ENCODE measurements at places on chromosomes 2 and 18.

DNA sequence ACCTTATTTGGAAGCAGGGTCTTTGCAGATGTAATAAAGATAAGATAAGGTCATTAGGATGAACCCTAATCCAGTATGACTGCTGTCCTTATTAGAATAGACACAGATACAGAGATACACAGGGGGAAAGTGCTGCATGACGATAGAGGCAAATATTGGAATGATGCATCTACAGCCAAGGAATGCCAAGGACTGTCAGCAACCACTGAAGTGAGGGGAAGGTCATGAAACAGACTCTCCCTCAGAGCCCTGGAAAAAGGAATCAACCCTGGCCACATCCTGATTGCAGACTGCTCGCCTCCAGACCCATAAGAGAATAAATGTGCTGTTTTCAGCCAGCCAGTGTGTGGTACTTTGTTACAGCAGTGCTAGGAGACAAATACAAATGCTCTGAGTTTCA, 14.8 kb downstream of the TMEM237 start:
- no peak for DNase-seq

GRCh38 chr2:5352286-5352685, 339.9 kb upstream of the SOX11 start:
- DNase-seq = no peak

DNA sequence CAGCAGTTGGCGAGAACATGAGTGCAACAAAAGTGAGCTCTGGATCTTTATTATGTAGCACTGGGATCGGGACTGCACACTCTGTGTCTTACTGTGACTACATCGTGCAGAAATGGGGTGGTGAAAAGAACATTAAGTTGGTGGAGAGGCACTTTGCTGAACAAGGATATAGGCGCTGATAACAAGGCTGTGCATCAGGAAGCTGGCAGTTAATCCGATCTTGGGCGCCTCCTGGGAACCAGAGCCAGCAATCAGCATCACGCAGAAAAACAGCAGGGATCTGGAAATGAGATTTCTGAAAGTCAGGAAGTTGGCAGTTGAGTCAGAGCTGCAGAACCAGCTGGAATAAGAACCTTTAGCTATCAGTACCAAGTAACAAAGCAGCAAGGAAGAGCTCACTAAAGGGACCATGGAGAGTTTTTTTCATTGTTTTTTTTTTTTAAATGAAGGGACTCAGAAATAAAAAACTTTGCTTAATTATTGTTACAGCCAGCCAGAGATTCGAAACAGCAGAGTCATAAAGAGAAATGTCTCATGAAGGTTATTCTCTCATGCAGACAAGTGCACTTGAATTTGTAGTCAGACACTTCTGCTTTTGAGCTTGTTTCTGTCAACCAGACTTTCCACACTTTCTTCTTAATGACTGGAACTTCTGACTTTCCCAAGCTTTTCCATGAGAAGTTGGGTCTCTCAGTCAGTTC, 22.8 kb upstream of the MYO3B start:
- DNase-seq = peak; percentile 90

DNA sequence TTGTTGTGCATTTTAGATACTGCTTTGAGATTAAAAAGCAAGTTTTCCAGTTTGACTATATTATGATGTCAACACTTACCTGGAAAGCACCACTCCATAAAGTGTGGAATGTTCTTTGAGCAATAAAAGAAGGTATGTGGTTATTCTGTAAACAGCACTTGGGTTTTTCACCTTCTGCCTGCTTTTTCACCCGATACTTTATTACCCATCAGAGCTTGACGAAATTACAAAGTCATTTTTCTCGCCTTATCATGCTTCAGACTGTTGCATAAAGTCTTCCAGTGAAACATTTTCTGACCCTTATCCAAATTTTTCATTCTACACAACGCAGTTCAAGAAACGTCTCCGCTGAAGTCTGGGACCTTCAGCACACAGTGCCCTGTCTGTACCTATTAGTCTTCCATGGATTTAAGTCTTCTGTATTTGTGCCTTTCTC, 25.2 kb downstream of the CAB39 start:
- DNase-seq = no peak

DNA sequence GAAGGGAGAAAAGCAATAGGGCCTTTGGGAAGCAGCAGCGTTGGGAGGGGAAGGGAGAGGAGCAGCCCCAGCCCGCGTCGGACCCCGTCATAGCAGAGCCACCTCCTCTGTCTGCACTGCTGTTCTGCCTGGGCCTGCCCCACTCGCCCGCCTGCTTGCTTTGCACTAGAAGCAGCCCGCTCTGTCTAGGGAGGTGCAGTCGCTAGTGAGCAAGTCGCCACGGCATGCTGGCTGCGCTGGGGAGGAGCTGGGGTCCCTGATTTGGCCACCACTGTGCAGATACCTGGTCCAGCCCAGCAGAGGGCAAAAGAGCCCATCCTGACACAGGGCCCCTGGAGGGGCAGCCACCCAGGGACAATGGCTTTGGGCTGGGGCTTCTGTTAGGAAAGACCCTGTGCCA, 8.0 kb upstream of the TMEM214 start:
- no peak for DNase-seq

DNA sequence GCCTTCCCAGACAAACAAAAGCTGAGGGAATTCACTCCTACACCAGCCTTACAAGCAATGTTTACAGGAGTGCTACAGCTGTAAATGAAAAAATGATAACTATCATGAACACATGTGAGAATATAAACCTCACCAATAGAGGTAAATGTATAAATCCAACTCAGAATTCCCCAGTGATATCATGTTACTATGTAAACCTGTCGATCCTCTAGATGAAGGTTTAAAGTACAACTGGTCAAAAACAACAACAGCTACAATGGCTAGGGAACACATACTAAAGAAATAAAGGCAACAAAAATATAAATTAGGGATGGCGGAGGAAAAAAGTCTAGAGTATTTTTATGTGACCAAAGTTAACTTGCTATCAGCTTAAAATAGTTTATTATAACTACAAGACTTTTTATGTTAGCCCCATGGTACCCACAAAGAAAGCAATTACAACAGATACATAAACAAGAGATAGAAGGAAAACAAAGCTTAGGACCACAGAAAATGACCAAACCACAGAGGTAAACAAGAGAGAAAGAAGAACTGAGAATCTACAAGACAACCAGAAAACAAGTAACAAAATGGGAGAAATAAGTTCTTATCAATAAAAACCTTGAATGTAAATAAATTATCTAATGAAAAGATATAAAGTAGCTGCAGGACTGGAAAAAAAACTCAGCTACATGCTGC, 8.3 kb downstream of the CERKL start:
- DNase-seq = no peak

DNA sequence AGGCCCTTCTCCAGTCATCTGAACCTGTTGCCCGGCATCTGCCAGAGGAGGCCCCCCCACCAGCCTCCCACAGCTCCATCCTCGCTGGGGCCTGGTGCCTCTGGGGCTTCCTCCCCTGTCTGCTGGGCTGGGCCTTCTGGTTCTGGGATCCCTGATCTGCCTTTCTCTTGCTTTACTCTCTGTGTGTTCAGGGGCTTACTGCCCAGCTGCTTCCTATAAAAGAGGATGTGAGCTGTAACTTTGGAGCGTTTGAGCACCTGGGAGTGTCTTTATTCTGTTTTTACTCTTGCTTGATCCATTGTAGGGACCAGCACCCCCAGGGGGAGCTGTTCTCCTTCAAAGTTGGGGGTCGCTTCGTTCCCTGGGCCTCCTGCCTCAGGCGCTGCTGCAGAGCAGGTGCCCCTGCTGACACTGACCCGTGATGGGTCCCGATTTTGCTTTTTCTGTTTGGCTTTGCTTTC, 23.1 kb upstream of the FAHD2A start:
- no peak for DNase-seq

DNA sequence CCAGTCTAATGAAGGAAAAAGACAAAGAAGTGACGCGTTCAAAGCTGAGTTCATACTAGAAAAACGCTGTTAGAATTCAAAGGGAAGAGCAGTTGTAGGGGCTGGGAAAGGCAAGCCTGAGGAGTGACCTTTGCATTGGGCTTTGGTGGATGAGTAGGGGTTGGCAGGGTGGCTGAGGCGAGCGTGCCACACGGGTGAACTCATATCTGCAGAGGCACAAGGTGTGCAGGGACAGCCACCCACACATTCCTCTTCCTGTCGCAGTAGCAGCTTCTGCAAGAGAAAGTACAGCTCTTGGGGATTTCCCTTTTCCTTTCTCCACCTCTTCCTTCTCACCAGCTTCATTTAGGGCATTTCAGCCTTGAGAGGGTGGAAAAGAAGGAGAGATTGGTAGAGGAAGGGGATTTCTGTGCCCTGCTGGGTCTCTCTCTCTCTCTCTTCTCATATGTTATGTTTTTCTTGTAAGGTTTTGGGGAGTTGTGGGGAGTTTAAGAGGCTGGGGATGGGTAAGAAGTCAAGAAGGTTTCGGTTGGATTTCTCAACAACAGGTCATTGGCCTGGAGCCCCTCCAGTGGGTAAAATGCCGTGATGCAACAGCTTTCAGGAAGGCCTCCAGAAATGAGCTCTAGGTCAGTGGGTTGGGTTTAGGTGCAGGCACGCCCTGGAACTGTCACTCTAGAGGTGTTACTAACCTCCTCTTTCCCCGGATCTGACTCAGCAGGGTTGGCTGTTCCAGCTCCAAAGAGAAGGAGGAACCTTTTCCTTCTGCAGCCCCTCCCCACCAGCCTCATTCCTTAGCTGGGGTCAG, 40.1 kb downstream of the ODC1 start:
- no peak for DNase-seq

DNA sequence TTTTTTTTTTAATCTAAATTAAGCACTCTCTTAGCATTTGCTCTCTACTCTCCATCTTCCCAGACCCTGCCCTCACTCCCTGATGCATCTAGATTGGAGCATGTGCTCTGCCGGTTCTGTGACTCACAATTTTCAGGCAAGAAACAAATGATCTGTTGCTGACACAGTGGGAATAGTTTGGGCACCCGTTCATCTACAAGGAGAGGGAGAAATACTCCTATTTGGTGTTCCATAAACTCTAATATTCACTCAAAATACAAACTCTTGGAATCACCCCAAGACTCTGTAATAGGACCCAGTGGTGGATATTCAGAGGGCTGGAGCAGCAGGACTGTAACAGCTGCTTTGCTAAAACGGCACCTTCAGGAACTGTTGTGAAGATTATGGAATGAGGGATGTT, 37.1 kb upstream of the LINC00305 start:
- DNase-seq = no peak

DNA sequence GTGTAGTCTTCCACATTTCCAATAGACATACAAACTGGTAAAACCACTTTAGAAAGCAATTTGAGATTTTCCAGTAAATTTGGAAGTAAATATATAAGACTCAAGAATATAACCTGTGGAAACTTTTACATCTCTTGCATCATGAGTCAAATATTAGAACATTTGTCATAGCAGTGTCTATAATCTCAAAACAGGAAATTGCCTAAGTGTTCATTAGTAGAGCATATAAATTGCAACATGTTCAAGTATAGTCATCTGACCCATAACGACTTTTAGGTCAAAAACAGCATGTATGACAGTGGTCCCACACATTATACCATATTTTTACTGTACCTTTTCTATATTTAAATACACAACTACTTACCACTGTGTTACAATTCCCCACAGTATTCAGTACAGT, 555.9 kb upstream of the VRK2 start:
- no peak for DNase-seq

- no peak for DNase-seq
These were observed 34.8 kb downstream of the SLC66A2 start for GRCh38 chr18:79916546-79917168.

GRCh38 chr2:221477714-221478484, 94.2 kb downstream of the EPHA4 start:
- no peak for DNase-seq

GRCh38 chr18:6174983-6175745, 239.5 kb downstream of the L3MBTL4 start:
- DNase-seq = no peak

- no peak for DNase-seq
These were observed 596.1 kb upstream of the KLHL29 start for GRCh38 chr2:22788749-22789327.

- no peak for DNase-seq
These were observed 307.5 kb upstream of the REG3G start for GRCh38 chr2:78718024-78718423.

- no peak for DNase-seq
These were observed 16.0 kb upstream of the MARCHF4 start for GRCh38 chr2:216388046-216388884.

- DNase-seq = no peak
These were observed 1.9 kb downstream of the CLK1 start for GRCh38 chr2:200862532-200863000.

- no peak for DNase-seq
These were observed 43.0 kb downstream of the KLF7 start for GRCh38 chr2:207122651-207123334.

GRCh38 chr2:9144617-9145016, 62.0 kb upstream of the ASAP2 start:
- DNase-seq = no peak

DNA sequence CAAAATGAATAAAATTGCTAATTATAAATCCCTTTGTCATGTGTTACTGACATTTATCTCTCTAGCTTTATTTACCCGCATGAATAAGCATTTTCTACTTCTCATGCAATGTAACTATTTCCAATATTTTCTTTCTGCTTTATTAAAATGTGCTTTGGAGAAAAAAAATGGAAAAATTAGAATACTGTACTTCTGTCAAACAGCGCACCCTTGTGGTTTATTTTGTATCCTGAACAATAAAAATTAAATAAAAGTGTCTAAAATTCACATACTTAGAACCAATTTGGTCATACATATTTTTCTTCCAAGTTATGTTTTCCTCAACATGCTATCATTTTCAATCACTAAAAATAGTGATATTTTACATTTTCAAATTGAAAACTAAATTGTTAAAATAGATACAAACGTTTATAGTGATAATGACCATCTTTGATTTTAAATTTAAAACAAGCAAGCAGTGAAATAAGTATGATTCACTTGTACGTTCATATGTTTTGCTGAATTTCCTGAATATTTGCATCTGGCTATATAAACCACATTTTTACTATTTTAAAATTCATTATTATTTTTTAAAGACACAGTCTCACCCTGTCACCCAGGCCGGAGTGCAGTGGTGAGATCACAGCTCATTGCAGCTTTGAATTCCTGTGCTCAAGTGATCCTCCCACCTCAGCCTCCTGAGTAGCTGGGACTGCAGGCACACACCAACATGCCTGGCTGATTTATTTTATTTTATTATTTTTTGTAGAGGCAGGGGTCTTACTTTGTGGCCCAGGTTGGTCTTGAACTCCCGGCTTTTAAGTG, 95.9 kb upstream of the GRB14 start:
- no peak for DNase-seq

- no peak for DNase-seq
These were observed 66.0 kb downstream of the TTC32 start for GRCh38 chr2:19835781-19836281.

GRCh38 chr2:237475704-237476141, 11.3 kb upstream of the MLPH start:
- no peak for DNase-seq

DNA sequence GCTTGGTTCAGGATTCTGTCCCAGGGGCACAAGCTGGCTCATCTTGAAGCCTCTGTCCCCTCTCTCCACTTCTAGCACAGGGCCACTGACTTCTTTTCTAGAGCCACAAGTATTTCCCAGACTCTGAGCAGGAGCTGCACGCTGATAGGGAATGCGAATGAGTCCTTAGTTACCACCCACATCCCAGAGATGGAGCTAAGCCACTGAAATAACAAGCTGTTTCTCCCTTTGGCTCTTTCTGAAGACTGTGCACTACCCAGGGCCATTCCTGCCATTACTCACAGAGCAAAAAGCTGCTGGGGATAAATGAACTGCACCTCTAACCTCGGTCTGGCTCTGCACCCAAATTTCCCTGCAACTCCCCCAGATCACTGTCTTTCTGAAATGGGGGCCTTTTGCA, 70.6 kb downstream of the TSN start:
- DNase-seq = no peak

GRCh38 chr2:6909431-6910385, 7.5 kb upstream of the RNF144A start:
- DNase-seq = peak; percentile 79

All from CMK (cell line).